RWPE1 (cell line): ENCODE measurements at places on chromosomes 7 and 10.

DNA sequence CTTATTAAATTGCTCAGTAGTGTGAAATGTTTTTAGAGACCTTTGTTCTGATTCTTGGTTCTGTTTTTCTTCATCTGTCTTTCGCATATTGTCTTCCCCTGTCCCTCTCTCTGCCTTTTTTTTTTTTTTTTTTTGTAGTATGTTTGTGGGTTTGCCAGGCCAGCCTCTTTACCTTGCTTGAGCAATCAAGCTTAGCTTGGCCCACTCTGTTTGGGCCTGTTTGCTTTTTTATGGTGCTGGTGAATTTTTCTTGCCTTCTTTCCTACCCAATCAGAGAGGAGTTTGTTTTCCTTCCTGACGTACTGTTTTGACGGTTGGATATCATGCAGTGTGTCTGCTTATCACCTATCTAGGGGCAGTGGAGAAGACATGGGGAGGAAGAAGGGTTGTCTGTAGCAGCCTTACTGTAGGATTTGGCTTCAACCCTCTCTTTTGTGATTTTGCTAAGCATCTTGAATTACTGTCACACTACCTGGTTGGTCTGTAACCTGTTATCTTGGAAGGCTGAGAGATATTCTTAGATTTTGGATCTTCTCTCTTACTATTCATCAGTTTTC is 64.0 kb downstream of the BBS9 start:
- DNase-seq, result no peak

- no peak for DNase-seq
Observed at GRCh38 chr7:25940086-25940906, 211.7 kb upstream of the NFE2L3 start.

DNA sequence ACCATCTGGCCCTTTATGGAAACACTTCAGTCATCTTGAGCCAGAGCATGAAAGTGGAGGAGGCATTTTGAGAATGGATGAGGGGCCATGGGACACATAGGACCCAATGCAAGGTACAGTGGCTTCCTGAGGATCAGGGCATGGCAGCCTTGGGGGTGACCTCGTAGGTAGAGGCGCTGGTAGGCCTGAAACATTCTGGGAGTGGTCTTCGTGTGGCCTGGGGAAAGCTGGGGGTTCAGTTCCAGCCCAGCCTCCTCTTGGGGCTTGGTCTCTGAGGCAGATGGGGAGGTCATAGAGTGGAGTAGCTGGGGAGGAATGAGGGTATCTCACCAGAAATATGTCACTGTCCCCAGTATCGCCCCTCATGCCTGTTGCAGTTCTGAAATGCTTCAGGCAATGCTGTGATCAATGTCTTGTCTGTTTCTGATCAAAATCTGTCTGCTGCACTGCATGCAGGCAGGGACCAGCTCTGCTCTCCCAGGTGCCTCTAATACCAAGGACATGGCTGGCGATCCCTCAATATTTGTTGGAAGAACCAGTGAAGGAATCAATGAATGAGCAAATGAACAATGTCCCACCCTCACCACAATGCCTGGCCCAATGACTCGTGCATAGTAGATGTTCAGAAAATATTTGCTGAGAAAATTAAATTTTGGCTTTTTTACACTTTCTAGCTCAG is 90.9 kb downstream of the CHST15 start:
- DNase-seq, result no peak

GRCh38 chr7:16822029-16822428 is 17.2 kb upstream of the AGR2 start:
- no peak for DNase-seq

DNA sequence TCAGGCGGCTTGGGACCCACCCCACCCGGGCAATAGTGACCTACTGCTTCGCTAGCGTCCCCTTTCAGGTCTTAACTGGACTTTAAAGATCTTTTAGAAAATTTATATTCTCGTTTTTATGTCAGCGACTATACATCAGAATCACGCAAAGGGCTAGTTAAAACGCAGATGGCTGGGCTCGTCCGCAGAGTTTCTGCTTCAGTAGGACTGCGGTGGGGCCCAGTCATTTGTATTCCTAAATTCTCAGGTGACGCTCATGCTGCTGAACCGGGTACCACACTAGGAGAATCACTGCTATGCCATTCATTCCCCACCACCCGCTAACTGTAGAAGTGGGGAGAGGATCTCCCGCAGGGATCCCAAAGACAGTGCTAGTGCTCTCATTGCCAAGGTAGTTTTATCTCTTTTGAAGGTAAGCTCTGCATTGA is 12.0 kb upstream of the SP8 start:
- no peak for DNase-seq

DNA sequence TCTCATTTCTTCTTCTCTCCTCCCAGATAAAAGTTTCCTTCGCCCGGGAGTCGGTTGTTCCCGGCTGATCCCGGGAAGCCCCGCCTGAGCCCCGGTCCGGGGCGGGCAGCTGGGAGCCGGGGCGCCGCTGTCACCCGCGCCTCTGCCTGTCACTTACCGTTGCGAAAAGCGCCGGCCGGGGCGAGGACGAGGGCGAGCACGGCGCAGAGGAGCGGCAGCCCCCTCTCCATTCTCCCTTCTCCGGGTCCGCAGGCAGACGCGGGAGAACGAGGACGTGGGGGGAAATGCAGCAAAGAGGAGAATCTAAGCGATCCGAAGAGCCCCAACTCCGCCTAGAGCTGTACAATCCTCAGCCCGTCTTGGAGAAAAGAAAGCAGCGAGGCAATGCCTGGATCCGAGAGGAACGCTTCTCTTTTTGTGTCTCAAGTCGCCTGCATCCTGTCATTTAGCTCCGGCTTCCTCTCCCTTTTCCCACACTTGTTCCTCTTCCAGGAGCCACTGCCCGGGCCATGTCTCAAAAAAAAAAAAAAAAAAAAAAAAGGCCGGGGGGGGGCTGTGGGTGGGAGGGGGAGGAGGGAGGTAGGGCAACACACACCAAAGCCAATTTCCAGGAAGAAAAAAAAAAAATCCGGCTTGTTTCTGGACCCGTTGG is at the start of gene NRP1:
NRP1 (minus strand) TSS at position 515 of the 652 bp plus-strand sequence; CDS start at position 230, 285 bp downstream.
- peak; percentile 40 for DNase-seq
